Left kidney (tissue), 8 donors: ENCODE measurements at places on chromosomes 11 and 22. TPM values are rescaled to one million over a fixed set of nuclear protein-coding genes. Genes with fewer than 3 reads are reported as not detected.

- DNase-seq, result no peak
Measured at GRCh38 chr22:36776722-36777121, 803 bp upstream of the IFT27 start.

- no peak for DNase-seq
Measured at GRCh38 chr22:42925598-42925997, 68.5 kb upstream of the ARFGAP3 start.

Gene RAG2
- 0.52 TPM for polyA plus RNA-seq

Gene OR8H3
- not detected for polyA plus RNA-seq

GRCh38 chr11:93613231-93613831 lies 48.2 kb upstream of the CEP295 start:
- DNase-seq, result no peak

Gene BCO2
- polyA plus RNA-seq, result 8.1 TPM

Gene JHY
- polyA plus RNA-seq, result 13.7 TPM

DNA sequence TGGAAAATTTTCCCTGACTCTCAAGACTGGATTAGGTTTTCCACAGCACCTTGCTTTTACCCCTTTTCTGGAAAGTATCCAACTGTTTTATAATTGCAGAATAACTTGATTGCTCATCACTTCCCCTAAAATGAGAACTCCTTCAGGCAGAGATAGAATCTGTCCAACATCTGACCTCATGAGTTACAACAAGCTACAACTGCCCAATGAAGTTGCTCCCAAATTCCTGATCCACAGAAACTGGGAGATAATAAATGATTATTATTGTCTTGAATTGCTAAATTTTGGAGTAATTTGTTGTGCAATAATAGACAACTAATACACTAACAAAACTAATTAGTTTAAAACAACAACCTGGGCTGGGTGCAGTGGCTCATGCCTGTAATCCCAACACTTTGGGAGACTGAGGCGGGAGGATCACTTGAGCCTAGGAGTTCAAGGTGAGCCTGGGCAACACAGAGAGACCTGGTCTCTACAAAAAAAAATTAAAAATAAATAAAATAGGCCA lies 10.0 kb upstream of the CCDC83 start:
- DNase-seq, result no peak

DNA sequence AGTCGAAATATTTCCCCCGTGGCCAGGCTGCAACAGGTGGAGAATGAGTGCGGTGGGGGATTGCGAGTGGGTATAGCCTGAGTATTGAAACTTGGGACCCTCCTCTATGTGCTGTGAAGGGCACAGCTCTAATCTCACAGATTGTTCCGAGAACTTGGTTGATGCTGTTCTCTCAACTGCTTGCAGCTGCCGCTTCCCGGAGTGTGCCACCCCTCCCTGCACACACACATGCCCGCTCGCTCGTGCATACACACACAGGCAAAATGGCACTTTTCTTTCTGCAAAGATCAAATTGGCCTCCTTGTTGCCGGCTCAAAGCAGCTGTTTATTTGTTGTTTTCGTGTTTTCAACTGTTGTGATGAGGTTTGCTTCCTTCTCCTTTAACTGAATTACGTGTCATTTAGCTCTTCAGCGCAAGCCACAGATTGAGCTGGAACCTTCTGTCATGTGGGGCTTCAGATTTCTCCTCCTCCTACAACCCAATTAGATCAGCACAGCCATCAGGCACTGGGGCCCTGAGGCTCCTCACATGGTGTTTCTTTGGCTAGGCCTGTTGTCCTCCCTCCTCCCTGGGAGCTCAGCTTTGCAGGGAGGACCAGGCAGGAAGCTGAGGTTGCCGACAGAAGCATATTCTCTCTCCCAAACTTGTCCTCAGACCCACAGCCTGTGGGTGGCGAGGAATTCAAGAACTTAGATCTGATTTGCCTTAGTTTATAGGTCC lies 13.9 kb upstream of the B3GAT1 start:
- no peak for DNase-seq

Gene DGKZ
- 28.9 TPM for polyA plus RNA-seq

Gene NELL1
- polyA plus RNA-seq, result 2.6 TPM

DNA sequence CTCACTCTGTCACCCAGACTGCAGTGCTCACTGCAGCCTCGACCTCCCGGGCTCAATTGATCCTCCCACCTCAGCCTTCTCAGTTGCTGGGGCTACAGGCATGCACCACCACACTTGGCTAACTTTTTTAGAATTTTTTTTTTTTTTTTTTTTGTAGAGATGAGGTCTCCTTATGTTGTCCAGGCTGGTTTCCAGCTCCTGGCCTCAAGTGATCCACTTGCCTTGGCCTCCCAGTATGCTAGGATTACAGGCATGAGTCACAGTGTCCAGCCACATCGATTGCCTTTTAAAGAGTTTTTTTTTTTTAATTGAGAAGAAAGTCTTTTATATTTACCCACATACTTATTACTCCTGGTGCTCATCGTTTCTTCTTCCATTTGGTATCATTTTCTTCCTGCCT lies 30.0 kb downstream of the PARVG start:
- DNase-seq, result no peak

DNA sequence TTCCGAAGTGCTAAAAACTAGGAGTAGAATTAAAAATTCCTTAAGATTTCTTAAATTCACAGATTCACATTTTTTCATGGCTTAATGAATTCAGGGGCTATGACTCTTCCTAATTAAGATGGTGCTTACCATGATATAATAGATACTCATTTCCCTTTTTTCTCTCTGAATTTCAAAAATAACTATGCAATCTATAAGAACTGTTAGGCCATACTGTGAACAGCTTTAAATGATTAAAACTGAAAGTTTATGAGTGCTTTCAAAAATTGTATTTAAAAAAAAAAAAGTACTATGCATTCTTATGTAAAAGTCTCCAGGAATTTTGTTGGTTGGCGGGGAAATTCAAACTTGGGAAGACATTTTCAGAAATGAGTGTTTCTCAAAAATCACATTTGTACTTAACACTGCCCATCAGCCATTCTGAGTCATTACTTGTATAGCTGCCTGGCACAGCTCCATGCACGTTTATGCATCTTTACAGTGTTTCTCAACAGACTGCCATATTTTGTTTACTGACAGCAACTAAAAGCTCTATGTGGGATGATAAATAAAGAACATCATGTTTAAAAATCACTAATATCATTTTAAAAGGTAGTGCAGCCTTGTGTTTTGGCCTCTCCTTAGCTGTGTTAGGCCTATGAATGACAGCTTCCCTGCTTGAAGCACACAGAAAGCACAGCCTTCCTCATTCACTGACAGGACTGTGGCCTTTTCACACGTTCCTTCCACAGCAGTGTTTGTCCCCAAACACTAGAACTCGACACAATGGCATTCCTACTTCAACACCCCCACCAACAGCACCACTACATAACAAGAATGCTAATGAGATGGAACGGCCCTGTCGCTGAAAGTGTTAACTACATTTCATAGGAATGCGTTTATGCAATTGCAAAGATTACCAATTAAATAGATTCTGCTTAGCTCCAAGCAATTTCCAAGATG lies 131.4 kb downstream of the DCDC1 start:
- no peak for DNase-seq

Gene FXYD2
- polyA plus RNA-seq, result 316 TPM

GRCh38 chr11:83070731-83071566 lies 748 bp downstream of the RAB30 start:
- peak; percentile 41 for DNase-seq

GRCh38 chr22:49216579-49216978 lies 611.1 kb downstream of the BRD1 start:
- DNase-seq, result no peak

Gene MAPK8IP2
- polyA plus RNA-seq, result 0.83 TPM

Gene MMP27
- polyA plus RNA-seq, result not detected

Gene GAB4
- polyA plus RNA-seq, result not detected

- DNase-seq, result peak; percentile 73
Measured at GRCh38 chr22:30763815-30764673, 69.4 kb downstream of the OSBP2 start.

- no peak for DNase-seq
Measured at GRCh38 chr11:19595499-19595839, 117.2 kb upstream of the NAV2 start.

DNA sequence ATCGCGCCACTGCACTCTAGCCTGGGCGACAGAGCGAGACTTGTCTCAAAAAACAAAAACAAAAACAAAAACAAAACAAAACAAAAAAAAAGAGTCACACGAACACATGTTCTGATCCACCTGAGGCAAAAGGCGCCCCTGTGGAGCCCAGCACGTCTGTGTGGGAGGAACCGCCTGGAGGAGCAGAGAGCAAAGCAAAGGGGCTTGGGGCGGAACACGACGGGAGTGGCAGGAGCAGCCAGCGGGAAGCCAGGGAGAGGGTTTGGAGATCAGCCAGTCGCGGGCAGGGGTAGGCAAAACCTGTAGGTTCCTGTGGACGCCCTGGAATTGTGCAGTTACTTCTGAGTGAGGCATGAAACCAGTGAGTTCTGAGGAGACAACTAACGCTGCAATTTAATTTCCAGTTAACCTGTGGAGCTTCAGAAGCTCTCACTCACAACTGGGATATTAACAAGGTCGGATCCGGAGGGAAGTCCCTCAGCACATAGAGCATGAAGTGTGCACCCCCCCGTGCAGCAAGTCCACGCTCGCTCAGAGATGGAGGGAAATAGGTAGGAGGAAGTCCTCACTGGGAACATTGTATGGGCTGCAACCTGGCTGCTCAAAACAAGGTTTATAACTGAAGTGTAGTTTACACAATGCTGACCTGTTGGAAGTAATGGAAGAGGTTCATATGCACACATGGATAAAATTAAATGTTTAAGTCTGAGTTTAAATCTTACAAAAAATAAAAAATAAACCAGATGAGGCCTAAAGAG lies 13.2 kb upstream of the USP18 start:
- no peak for DNase-seq

DNA sequence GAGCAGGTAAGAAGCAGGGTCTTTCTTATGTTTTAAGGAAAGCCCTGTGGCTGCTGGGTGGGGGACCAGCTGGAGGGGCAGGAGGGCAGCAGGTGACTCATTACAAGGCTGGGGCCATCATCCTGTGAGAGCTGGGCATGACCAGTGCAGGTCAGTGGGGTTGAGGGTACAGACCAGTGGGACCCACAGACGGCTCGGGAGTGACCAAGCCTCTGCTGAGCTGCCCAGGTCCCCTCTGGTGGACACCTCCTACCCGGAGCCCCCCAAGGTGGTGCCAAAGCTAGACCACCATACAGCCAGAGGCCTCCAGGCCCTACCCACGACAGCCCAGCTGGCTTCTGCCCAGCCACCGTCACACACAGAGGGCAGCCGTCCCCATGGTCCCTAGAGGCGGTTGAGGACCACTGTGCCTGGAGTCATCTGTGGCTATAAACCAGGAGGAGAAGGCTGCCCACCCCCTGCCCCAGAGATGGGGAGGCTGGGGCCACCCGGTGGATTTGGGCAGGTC lies 670 bp downstream of the MYEOV start:
- no peak for DNase-seq

- DNase-seq, result no peak
Measured at GRCh38 chr11:4763096-4763495, 6.6 kb downstream of the OR51F1 start.

DNA sequence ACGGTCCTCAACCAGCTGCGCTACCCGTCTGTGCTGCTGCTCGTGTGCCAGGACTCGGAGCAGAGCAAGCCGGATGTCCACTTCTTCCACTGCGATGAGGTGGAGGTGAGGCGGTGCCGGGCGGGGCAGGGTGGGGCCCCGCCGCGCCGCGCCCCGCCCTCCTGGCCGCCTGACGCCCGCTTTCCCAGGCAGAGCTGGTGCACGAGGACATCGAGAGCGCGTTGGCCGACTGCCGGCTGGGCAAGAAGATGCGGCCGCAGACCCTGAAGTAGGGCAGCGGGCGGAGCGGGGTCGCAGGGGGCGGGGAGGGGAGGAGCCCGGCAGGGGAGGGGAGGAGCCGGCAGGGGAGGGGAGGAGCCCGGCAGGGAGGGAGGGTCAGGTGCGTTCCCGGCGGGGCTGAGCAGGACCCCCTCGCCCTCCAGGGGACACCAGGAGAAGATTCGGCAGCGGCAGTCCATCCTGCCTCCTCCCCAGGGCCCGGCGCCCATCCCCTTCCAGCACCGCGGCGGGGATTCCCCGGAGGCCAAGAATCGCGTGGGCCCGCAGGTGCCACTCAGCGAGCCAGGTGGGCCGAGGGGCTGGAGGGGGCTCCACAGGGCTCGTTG lies 14.7 kb downstream of the EPS8L2 start:
- no peak for DNase-seq

- no peak for DNase-seq
Measured at GRCh38 chr22:32696089-32696488, 105.4 kb upstream of the TIMP3 start.

DNA sequence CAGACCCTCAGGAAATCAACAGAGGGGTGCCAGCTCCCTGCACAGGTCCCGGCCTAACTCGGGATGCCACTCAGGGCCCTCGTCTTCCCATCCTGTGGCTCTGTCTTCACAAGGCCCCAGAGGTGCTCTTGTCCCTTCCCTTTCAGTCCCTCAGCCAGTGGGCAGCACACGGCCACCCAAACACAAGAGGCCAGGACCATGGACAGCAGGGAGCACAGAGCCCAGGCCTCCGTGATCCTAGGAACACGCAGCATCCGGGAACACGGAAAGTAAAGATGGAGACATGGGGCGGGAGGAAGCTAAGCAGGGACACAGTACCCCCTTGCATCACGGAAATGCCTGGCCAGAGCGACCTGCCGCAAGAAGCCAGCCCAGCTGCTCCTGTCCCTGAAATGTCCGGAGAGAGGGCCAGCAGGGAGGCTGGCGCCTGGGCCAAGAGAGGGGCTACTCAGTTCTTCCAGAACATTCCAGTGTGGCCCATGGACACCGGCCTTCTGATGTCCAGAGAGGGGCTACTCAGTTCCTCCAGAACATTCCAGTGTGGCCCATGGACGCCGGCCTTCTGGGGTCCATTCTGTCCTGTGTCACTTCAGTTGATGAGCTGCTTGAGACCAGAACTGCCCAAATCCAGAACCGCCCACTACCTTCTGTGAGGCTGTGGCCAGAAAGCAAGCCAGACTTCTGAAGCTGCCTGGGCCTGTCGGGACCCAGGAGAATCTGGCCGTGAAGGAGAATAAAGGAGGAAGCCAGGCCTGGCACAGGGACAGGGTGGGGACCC lies 274.0 kb downstream of the BRD1 start:
- peak; percentile 47 for DNase-seq

- no peak for DNase-seq
Measured at GRCh38 chr11:123168955-123169484, 26.0 kb downstream of the CLMP start.

- no peak for DNase-seq
Measured at GRCh38 chr22:32375678-32376450, 18.2 kb downstream of the RFPL3 start.

DNA sequence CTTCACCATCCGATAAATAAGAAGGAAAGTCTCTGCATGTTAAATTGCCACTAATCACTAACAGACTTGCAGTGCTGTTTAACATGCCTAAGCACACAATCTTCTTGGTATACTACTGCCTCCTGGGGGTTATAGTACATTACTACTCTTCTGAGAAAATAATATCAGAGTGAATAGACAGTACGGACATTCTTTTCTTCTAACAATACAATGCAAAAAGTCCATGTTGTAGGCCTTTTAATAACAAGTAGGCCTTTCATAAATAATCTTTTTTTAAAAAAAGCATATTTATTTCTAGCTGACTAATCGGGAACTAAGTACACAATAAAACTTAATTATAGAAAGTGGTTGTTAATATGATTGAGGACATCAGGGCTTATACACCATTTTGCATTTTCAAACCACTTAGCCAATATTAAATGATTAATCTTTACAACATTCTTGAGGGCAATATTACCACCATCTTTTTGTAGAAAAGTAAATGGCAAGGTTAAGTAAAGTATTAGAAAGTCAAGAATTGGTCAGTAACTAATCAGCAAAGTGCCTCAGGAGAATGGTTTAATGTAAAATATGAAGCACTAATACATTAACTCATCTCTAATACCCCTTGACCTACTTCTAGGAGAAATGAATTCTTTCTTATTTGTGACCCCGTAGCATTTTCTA lies 84.7 kb downstream of the TTC28 start:
- DNase-seq, result peak; percentile 77

Gene OR5B3
- not detected for polyA plus RNA-seq

- DNase-seq, result no peak
Measured at GRCh38 chr11:96397863-96398262, 8.1 kb downstream of the JRKL start.
